ENCODE measurements at places on chromosomes 5 and 9.
A peak's percentile ranks its signal among the peaks of the same experiment; 100 is the strongest.

GRCh38 chr5:159244890-159245289 lies 18.2 kb upstream of the UBLCP1 start:
- no peak for DNase-seq

DNA sequence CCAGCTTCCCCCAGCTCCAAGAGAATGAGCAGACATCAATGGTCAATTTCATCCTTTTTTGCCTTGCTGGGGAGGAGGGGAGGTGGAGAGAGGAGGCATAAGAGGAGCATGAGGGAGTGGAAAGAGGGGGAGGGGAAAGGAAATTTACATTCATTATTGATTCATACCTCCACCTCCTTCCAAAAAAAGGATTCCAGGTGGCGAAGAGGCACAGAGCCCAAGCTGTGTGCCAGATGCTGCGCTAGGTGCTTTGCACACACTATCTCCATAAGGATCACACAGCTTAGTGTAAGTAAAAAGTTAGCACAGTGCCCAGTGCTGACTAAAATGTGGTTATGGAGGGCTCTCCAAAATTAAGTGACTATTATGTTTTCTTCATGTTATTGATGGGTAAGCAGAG lies 11.0 kb downstream of the ASTN2 start:
- DNase-seq, result no peak

- DNase-seq, result no peak
Measured at GRCh38 chr5:133141746-133142145, 89.9 kb downstream of the HSPA4 start.

DNA sequence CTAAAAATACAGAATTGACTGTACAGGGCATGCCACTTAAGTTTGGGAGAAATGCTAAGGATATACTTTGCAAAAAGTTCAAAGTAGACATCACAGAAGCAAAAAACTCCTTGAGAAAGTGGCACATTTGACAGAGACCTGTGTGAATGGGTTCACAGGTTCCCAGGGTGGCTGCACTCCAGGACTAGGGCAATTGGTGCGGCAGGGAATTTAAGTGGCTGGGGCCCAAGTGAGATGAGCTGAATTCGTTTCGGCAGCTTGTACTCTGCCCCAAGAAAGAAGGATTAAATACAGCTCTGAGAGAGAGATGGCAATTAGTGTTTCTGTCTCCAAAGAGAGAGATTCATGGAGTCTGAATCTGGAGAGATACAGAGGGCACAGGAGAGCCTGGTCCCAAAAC lies 280.1 kb downstream of the FBXL17 start:
- no peak for DNase-seq

DNA sequence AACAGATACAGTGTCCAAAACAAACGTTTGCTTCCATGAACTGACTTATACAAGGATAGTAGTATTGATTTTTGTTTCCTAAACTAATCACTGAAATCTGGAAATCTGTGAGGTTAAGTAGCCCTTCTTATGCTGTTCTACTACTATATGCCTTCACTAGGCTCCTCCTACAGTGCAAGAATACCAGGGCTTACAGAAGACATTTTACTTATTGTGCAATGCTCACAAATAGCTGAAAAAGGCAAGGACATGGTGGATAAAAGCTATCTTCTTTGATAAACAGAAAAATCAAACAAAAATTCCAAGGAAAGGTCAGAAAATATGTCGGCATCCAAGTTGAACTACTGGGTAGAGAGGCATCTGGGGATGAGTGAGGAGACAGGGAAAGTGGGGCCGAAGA lies 61.9 kb downstream of the OXCT1 start:
- no peak for DNase-seq

DNA sequence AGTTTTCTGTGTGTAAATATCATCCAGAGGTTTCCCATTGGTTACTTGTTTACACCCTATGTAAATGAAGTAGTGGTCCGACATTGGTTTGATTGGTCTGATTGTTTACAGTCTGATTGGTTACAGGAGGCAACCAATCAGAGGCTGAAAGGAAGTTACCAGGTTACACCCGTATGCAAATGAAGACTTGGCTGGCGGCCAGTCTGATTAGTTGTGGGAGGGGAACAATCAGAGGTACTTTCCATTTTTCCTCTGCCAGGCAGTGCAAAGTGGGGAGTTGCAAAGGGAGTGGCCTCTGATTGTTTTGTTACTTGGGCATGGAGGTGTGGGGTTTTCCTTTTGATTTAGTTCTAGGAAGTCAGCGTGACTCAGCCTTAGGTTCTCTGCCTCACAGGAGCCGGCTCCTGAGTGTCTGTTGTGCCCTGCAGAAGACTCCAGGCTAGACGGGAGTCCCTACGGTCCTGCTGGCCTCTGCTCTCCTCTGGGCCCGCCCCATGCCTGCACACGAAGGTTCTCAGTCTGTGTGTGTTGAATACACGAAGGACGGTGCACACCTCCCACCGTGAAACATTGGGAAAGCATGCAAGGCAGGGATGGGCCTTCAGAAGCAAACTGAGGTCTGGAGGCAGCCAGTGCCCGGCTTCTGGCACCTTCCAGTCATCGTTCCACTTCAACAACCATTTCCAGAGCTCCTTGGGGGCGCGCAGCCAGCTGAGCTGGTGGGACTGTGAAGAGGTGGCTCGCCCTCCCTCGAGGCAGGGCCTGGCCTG lies 42.9 kb downstream of the OLFM1 start:
- DNase-seq, result peak; percentile 24

- DNase-seq, result no peak
Measured at GRCh38 chr5:94481059-94481458, 137.3 kb downstream of the KIAA0825 start.

- DNase-seq, result no peak
Measured at GRCh38 chr9:135896205-135896604, 11.1 kb downstream of the CAMSAP1 start.

DNA sequence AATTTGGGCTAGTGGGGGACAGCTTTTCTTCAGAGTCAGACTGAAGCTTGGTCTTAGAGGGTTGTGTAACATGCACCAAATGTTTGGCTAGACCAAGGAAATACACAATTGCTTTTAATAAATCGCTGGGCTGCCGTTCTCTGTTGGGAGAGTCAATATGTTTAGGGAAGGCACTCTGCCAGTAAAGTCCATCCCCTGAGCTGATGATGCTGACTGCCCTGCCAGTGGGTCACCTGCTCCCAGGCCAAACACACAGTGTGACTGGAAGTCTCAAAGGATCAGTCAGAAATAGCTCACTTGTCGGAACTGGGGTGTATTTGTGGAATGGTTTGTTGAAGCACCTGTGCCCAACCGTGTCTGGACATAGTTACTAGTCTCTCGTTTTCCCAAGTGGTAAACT lies 17.9 kb upstream of the ZNF474 start:
- DNase-seq, result no peak

All from RWPE1 (cell line).